ENCODE measurements at places on chromosomes 12 and 14. TPM values are rescaled to one million over a fixed set of nuclear protein-coding genes. Genes with fewer than 3 reads are reported as not detected.
A peak's percentile ranks its signal among the peaks of the same experiment; 100 is the strongest.

PFDN5 gene
- 474 TPM for total RNA-seq

PROX2 gene
- total RNA-seq = 0.12 TPM

PARP11 gene
- total RNA-seq = 14.0 TPM

RPL10L gene
- not detected for total RNA-seq

DNA sequence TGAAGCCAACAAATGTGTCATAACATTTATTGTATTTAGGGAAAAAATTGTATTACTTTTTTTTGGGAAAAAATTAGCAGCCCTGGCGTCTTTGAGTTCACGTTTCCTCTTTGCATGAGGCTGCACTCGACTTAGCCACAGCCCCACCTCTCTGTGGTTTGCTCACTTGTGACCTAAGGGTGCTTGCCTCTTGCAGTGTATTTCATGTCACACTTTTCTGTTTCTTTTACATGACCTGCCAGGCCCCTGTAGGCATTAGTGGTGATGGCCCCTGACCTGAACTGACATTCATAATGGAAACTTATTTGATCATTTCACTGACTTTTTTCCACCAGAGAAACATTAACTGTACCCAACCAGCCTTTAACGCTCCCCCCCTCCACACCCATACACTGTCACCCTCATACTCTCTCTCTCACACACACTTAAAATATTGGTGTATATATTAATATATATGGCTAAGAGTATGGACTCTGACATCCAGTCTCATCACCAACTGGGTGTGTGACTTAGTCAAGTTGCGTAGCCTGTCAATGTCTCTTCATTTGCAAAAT, 122.9 kb downstream of the PRKCH start:
- no peaks in the 10 kb centered on the region for H3K27me3 ChIP-seq
- H3K4me1 ChIP-seq = peaks cover 58% of the 10 kb centered on the region
- DNase-seq = peak; percentile 60
- no peak overlapping the region for H3K27ac ChIP-seq
- H3K36me3 ChIP-seq = no peaks in the 10 kb centered on the region
- H3K4me3 ChIP-seq = no peak overlapping the region

DNA sequence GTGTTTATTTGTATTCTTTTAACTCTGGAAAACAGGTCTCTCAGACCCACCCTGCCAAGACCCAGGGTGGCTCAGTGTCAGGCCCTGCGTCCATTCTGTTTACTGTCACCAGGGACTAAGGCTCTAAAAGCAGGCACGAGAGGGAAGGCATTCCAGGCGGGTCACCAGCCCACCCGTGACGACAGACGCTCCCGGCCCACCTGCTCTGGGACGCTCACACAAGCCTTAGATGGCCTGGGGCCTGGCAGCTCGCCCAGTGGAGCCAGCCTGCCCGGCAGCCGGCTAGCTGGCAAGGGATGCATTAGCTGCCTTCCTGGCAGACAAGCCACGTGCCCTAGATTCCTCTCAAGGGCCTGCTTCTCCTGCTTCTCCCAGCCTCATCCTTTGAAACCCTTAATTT, 9.2 kb upstream of the NUAK1 start:
- peaks cover 10% of the 10 kb centered on the region for H3K4me1 ChIP-seq
- no peak overlapping the region for H3K4me3 ChIP-seq
- no peak overlapping the region for H3K27ac ChIP-seq
- H3K27me3 ChIP-seq = no peaks in the 10 kb centered on the region
- no peaks in the 10 kb centered on the region for H3K36me3 ChIP-seq

All from lower lobe of right lung (tissue), 2 donors.